ENCODE measurements at places on chromosomes 11 and 22.

DNA sequence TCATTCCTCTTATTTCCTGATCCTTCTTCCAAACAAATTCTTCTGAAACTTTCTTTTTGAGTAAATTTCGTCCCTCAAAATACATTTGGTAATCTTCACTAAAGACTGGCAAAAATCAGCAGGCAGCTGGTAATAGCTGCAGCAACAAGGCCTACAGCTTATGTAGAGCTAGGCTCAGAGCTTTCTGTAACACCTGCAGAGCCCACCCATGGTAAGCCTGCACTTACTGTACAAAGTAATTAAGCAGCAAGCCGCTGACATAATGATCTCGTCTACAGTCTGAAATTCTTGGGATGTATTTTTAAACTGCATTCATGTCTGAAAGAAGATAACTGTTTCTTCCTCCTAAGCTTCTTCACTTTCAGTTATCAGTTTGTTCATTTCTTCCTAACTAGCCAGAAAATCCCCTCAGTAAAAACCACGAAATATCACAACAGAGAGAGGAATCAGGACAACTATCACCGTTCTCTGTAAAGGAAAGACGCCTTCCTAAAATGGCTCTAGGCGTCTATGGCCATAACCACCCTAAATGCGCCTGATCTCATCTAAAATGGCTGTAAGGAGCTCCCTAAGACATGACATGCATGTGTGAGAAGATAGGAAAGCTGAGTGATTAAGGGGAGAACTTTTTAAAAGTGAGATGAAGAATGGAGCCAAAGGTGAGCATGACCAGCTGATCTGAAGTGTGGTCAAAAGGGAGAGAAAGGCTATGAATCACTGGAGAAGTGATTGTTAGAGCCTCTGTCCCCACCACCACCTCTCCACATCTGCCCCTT is 56.2 kb downstream of the DENND5A start:
- DNase-seq = no peak

GRCh38 chr22:44574640-44575380 is 76.8 kb upstream of the RTL6 start:
- DNase-seq = no peak

- peak; percentile 38 for DNase-seq
Measured at GRCh38 chr11:11149671-11150459, 203.2 kb downstream of the CSNK2A3 start.

DNA sequence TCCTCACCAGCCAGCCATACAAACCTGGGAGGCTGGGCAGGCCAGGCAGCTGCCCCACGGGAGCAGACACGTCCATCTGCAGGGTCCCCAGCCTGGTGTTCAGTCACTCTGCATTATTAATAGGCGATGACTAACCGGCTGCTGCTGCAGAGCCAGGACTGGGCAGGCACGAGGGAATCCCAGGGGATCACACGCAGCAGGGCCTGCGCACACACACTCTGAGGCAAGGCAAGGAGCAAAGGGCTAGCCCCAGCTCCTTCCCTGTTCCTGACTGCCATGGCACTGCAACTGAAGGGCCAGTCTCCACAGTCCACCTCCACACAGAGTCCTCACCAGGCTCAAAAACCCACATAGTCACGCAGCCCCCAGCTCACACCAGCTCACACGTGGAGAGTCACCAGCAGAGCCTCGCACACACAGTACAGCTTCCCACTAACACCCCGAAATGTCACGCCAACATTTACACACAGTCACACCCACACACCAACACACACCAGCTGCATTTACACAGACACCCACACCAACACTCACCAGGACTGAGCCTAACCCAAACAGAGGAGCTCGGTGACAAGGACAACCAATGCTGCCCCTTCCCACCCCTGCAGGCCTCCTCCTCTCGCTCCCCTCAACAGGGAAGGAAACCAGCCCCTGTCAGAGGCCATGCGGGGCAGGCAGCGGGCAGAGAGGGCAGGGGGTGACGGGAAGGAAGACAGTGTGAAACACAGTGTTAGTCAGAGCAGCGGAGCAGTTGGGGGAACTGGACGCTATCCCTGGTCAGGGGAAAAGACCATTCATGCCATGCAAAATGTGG is 47.3 kb downstream of the NRXN2 start:
- no peak for DNase-seq

- no peak for DNase-seq
Measured at GRCh38 chr22:49243965-49244364, 583.7 kb downstream of the BRD1 start.

GRCh38 chr11:12167061-12168000 is 56.9 kb downstream of the MICAL2 start:
- DNase-seq = no peak

DNA sequence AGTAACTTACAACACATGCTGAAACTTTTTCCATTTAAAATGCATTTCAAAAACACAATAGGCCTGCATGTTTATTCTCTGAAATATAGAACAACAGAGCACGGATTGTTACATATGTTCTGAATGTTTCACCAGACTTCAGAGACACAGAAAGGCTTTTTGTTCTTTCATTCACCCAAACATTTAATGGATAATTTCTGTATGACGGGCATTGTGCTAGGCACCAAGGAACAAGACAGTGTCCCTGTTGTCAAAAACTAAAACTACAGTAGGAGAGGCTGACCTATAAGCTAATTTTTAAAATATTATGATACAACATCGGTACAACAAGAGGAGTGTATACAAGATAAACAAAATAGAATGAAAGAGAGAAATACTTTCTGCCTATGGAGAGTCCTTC is 81.9 kb upstream of the TEAD1 start:
- DNase-seq = no peak

DNA sequence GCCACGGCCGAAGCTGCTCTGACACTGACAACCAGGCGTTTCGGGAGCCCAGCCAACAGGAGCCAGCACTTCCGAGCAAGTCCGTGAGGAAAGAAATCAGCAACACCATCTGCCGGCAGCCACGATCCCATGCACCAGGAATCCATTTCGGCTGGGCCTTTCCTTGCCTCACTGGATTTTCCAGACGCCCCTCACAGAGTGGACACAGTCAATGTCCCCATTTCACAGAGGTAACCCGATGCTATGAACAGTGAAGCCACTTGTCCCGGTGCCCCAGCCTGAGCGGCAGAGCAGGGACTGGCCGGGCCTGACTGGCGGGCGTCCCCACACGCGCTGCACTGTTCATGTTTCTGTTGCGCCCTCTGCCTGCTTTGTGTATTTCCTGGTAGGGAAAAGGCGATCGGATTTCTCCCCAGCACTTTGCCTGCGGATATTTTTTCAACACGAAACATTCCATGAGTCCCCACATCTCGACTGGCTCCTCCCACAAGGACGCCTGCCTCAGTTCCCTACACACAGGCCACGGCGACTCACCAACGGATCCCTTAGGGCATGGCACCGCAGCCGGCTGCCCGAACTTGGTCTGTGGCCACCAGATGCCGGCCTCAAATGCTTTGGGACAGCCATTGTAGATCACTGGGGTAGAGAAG is 55.3 kb downstream of the TRMU start:
- DNase-seq = no peak

GRCh38 chr11:134517621-134518293 is 105.7 kb upstream of the B3GAT1 start:
- DNase-seq = no peak

GRCh38 chr22:29148036-29148435 is 57.7 kb upstream of the EMID1 start:
- no peak for DNase-seq

- no peak for DNase-seq
Measured at GRCh38 chr11:37141707-37142106, 543.7 kb upstream of the RAG2 start.

- DNase-seq = no peak
Measured at GRCh38 chr22:41146573-41146972, 54.2 kb downstream of the EP300 start.

GRCh38 chr11:67382276-67383136 is 9.1 kb upstream of the CLCF1 start:
- DNase-seq = peak; percentile 75

- DNase-seq = peak; percentile 11
Measured at GRCh38 chr11:113877670-113878055, 2.3 kb upstream of the USP28 start.

DNA sequence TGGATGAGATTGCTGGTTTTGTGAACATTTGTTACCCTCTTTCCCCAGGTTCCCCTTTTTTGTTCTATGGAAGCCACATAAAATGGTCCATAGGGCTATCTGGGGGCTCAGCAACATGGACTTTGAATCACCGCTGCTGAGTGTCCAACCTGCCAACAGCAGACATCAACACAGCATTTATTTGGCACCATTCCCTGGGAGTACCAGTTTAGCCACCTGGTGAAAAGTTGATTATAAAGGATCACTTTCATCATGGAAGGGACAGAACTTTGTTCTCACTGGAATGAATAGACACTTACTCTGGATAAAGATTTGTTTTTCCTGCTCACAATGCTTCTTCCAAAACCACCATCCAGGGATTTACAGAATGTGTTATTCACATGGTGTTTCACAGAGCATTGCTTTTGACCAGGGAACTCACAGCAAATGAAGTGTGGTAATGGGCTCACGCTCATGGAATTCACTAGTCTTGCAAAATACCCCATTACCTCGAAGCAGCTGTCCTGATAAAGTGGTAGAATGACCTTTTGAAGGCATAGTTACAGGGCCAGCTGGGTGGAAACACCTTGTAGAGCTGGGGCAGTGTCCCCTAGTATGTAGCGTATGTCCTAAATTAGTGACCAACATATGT is 43.9 kb downstream of the ADM start:
- DNase-seq = no peak

DNA sequence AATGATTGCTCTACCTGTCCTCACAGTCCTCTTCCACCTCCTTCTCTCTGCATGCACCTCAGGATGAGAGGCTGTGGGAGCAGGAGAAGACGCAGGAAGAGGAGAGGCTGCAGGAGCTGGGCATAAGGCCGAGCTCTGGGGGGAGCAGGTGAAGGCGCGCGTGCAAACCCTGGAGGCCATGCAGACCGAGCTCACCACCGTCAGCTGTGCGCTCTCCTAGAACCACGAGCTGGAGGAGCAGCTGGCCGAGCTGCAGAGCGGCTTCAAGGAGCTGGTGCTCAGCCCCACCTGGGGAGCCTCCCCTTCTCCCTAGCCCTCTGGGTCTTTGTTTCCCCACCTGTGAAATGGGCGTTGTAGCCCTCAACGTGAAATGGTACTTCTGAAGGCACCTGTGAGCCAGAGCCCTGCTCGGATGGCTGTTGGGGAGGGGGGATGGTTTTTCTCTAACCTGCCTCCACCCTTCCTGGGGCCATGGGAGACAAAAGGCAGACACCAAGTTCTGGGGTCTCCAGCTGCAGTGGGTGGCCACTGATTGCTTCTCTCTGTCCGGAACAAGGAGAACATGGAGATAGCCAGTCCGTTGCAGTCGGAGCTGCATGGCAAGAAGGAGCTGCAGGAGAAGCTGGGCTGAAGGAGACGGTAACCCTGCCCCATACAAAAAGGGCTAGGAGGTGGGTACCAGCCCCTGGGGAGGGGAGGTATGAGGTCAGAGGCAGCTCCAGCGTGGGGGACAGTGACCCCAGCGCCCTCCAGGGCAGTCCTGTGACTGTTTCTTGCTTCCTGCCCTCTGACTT is 65.2 kb upstream of the A4GALT start:
- no peak for DNase-seq

DNA sequence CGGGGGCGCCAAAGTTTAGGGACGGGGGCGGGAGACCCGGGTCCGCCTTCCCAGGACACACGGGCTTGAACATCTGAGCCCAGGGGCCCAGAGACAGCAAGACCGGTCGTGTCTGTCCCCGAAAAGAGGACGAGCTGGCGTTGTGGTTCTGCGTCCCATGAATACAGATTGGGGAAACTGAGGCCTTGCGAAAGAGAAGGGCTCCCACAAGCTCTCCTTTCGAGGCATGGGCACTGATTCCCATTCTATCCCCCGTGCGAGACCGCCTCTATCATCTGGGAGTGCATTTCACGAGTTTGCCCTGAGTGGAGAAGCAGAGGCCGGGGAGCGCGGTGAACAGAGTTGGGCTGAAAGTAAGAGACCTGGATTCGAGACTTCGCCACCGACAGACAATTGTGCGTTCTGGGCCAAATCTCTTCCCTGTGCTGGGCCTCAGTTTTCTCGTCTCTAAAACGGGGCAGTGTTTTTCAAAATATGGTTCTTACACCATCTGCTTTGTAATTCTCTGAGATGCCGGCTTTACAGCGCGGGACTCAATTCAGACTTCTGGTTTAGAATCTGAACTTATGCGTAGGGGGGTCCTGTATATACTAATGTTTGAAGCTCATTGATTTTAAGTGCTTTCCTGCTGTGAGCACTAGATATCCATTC is 471 bp downstream of the RNF185 start:
- DNase-seq = no peak

DNA sequence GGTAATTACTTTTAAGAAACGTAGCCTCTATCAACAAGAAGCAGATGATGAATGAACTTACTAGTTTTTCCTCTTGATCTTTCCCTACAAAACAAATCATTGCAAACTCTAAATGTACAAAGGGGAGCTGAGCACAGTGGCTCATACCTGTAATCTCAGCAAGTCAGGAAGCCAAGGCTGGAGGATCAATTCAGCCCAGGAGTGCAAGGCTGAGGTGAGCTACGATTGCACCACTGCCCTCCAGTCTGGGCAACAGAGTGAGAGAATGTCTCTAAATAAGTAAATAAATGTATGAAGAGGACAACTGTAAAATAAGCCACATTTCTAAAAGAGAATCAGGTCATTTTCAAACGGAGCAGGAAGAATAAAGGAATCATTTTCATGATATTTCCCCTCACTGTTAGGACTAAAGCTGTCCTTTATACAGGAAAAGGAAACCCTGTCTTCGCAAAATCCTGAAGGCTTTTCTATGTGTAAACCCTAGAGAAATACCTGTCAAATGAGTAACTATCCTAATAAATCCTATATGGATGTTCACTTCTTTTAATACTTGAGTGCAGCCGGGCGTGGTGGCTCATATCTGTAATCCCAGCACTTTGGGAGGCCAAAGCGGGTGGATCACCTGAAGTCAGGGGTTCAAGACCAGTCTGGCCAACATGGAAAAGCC is 41.2 kb downstream of the RRAS2 start:
- no peak for DNase-seq

- DNase-seq = no peak
Measured at GRCh38 chr11:67691149-67691548, 16.7 kb upstream of the ALDH3B2 start.

DNA sequence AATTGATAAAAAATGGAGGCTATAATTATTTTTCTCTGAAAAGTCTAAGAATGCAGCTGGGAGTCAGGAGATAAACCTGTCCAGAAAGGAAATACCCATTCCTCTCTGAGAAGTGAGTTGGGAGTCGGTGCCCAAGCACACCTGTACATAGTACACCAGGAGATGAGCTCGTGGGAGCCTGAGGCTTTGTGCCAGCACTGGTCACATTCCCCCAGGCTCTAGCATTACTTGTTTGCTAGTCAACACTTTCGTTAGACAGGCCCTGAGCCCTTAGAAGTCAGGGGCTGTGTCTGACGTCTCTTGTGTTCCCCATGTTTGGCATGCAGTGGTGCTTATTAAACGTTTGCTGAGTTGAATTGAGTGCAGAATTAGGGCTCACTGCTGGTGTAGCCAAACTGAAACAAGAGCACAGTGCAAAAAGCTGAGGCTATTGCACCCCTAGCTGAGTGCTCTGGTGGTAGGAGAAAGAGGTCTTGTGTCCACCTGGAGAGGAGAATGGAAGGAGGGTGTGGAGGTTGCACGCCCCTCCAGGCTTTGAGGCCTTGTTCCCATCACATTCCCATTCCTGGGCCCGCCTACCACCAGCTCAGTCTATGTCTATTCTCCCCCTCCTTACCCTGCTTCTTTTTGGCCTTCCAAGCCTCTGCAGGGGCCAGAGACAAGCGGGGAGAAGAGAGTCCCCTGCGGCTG is 6.8 kb downstream of the ROBO4 start:
- no peak for DNase-seq

GRCh38 chr22:37965940-37966664 is 12.6 kb downstream of the POLR2F start:
- no peak for DNase-seq

Data from T-helper 1 cell (primary cell).